ENCODE measurements at places on chromosomes 4 and X.
A peak's percentile ranks its signal among the peaks of the same experiment; 100 is the strongest.

DNA sequence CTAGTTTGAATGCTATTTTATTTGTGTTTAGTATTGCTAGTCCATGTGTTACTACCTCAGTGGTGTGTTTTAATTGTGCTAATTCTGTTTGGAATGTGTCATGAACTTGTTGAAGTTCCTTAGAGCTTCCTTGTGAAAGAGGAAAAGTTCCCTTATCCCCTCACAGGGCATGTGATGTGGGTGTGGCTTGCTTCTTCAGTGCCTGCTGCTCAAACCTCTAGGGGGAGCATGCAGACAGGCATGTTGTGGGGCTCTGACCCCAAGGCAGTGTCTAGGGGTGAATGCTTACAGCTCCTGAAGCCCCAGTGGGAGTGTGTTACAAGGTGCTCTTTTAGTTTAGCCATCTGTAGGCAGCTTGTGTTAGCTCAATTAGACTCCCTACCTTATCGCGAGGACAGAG is 86.5 kb downstream of the MAGED4 start:
- DNase-seq, result no peak

DNA sequence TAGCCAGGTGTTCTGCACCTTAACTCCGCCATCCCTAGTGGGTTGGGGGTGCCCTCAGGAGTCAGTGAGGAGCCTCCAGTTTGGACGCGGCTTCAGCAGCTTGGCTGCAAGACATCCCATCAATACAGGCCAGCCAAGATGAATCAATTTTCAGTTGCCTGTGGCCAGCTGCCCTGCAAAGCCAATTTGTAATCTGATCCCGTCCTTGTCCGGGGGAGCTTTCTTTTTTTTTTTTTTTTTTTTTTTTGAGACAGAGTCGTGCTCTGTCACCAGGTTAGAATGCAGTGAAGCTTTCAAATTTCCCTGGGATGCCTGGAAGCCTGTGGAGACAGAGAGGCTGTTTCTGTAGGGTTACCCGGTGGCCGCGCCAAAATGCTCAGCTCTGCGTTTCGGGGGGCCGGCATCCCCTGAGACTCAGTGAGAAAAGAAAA is 192.5 kb downstream of the ASMT start:
- DNase-seq, result no peak

- DNase-seq, result no peak
These were observed 281.1 kb downstream of the SLC7A11 start for GRCh38 chr4:137961051-137961438.

- DNase-seq, result no peak
These were observed 117.2 kb downstream of the TEX13C start for GRCh38 chrX:125436855-125437254.

DNA sequence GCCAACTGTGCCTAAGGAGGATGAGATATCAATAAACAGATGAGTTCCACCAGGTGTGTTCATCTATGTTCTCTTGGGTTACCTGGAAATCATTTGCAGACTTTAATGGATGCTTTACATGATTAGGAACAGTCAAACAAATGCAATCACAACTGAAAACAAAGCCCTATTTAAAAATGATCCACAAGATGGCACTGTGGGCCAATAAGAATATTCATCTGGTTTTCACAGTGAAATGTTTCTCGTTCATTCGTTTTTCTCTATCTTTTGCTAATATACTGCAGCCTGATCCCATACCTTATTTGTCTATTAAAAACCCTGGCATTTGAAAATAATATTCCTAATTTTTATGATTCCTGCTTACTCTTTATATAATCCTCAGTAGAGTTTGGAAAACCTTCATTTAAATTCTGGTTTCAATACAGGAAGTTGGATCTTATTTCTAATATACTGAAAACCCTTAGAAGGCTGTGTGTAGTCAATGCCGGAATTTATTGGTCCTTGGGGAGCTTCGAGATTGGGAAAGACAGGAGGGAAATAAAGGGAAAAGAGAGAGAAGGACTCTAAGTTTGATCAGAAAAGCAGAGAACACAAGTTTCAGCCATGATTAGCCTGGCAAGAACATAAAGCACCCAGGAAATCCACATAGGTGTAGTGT is 63.8 kb upstream of the TAPT1 start:
- DNase-seq, result peak; percentile 54
